ENCODE measurements at places on chromosomes 4 and X.

- DNase-seq, result no peak
Measured at GRCh38 chr4:139643042-139643895, 22.4 kb upstream of the MGST2 start.

GRCh38 chrX:100615005-100615404 is 21.6 kb downstream of the TSPAN6 start:
- peak; percentile 56 for DNase-seq

GRCh38 chr4:168384437-168385141 is 66.0 kb upstream of the DDX60 start:
- no peak for DNase-seq

DNA sequence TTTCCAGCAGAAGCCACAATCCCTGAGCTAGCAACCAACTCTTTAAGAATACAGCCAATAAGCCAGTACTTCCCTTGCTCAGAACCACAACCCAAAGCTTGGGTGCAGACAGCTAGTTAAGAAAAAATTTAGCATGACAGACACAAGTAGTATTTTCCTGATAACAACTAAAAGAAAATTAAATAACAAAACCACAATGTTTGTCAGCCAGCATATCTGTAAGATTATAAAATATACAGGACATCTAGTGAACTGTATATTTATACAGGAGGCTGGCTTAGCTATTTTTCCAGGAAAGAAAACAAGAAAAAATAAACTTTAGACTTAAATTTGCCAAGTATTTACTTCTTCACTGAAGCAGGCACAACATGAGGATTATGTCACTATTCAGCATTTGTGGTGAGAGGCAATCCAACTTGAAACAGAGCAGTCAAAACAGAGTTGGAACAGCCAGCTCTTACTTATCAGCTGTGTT is 6.6 kb downstream of the PF4V1 start:
- DNase-seq, result peak; percentile 77

- DNase-seq, result peak; percentile 38
Measured at GRCh38 chr4:183905593-183906488, 734 bp downstream of the STOX2 start.

- DNase-seq, result peak; percentile 9
Measured at GRCh38 chr4:81604683-81605218, 133.0 kb upstream of the RASGEF1B start.

All from fibroblast of skin of right biceps (primary cell).